H1 (cell line): ENCODE measurements at places on chromosomes 7 and 10. TPM values are rescaled to one million over a fixed set of nuclear protein-coding genes. Genes with fewer than 3 reads are reported as not detected.
A peak's percentile ranks its signal among the peaks of the same experiment; 100 is the strongest.

DNA sequence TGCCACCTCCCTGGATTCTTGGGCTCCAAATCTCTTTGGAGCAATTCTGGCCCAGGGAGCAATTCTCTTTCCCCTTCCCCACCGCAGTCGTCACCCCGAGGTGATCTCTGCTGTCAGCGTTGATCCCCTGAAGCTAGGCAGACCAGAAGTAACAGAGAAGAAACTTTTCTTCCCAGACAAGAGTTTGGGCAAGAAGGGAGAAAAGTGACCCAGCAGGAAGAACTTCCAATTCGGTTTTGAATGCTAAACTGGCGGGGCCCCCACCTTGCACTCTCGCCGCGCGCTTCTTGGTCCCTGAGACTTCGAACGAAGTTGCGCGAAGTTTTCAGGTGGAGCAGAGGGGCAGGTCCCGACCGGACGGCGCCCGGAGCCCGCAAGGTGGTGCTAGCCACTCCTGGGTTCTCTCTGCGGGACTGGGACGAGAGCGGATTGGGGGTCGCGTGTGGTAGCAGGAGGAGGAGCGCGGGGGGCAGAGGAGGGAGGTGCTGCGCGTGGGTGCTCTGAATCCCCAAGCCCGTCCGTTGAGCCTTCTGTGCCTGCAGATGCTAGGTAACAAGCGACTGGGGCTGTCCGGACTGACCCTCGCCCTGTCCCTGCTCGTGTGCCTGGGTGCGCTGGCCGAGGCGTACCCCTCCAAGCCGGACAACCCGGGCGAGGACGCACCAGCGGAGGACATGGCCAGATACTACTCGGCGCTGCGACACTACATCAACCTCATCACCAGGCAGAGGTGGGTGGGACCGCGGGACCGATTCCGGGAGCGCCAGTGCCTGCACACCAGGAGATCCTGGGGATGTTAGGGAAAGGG, 913 bp downstream of the NPY start:
- peaks cover 6% of the 10 kb centered on the region; the same call in 1 of the 2 replicates for H3K36me3 ChIP-seq
- peak overlapping the region; percentile 57 for H3K4me3 ChIP-seq
- H3K27me3 ChIP-seq, result peaks cover 34% of the 10 kb centered on the region
- H3K27ac ChIP-seq, result no peak overlapping the region
- no peak for DNase-seq

ABCB4 gene
- total RNA-seq, result 0.57 and 0.60 TPM in 2 replicates

DNA sequence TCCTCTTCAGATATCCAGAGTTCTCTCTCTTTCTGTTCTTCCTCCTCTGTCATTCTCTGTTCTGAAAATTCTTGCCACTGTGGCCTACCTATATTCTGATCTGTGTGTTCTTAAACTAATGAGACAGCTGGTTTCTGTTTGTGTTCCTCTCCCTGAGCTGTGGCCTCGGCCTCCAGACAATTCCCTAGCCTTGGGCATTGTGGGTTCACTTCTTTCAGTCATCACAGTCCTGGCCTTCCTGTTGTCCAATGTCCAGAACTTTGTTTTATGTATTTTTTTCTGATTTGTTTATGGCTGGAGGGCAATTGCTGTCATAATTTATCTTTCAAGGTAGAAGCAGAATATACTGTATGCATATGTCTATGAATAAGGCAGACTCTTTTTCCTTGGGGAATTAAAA, 173.2 kb upstream of the MTPN start:
- H3K27ac ChIP-seq, result no peak overlapping the region
- no peaks in the 10 kb centered on the region for H3K4me1 ChIP-seq
- H3K36me3 ChIP-seq, result no peaks in the 10 kb centered on the region
- no peaks in the 10 kb centered on the region for H3K27me3 ChIP-seq
- DNase-seq, result no peak

DNA sequence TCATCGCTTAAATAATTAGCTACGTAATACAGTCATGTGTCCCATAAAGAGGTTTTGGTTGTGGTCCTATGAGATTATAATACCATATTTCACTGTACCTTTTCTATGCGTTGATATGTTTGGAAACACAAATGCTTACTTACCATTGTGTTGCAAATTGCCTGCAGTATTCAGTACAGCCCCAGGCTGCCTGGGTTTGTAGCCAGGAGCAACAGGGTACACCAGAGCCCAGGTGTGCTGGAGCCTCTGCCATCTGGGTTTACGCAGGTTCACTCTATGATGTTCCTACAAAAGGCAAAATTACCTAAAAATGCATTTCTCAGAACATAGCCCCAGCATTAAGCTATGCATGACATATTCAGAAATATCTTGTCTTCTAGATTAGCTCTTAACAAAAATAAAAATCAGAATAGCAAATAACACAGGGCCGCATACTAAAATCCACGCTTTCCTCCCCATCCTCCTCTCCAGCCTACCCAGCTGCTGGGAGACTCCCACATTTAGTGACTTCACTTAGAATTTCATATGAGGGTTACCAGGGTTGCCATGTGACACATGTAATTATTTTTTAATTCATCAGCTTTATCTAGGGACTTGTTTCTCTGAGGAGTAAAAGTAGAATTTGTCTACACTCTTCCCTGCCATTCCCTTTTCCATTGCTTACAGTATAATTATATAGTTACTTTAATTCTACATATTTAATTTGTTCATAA, 559.0 kb upstream of the ADARB2 start:
- no peaks in the 10 kb centered on the region for H3K27me3 ChIP-seq
- H3K4me1 ChIP-seq, result no peaks in the 10 kb centered on the region; the same call in 1 of the 2 replicates
- H3K27ac ChIP-seq, result no peak overlapping the region
- no peaks in the 10 kb centered on the region for H3K36me3 ChIP-seq

DNA sequence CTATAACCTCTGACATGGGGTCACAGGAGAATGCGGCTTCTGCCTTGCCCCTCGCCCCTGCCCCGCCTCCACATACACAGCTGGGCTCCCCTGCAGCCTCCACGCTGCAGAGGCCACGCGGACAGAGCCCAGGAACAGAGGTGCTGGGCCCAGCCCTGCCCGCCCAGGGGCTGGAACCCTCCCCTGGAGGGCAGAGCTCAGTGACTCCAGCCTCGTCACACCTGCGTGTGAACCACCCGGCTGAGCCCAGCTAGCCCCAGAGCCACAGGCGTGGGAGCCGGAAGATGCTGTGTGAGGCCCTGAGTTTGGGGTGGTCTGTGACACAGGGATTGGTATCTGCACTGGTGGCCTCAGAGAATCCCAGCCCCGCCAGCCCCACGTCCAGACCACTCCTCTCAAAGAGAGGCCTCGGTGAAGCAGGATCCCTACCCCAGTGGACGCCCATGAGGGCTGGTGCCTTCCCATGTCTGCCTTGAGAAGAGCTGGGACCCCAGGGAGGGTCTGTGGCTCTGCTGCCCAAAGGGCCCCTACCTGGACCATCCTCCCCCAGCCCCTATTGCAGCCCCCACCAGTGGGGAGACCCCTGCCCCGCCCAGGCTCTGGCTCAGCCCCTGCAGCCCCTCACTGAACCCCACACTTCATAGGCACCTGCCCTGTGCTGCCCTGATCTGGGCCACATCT, 8.1 kb upstream of the ADAP1 start:
- H3K4me3 ChIP-seq, result no peak overlapping the region
- peaks cover 14% of the 10 kb centered on the region for H3K4me1 ChIP-seq
- no peak for DNase-seq
- H3K27me3 ChIP-seq, result no peaks in the 10 kb centered on the region

DNA sequence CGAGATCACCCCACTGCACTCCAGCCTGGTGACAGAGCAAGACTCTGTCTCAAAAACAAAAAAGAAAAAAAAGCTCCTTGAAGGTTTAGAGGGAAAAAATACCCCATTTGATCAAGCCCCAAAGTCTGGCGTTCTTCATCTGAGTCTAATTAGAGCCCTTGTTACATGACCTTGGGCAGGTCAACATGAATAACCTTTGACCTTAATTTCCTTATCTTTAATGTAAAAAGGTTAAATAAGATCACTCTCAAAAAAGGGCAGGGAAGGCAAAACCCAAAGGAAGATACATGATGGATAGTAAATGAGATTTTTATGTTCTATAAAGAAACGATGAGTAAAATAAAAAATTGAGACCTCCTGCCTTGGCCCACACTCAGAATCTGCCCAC, 40.3 kb downstream of the SLC37A3 start:
- no peak for DNase-seq
- no peak overlapping the region for H3K27ac ChIP-seq
- no peak overlapping the region for H3K4me3 ChIP-seq

FKBP6 gene
- total RNA-seq, result 0.19 TPM in 1 of 2 replicates, not detected in the other

- no peak for DNase-seq
- H3K27me3 ChIP-seq, result no peaks in the 10 kb centered on the region; the same call in 1 of the 2 replicates
- no peak overlapping the region for H3K27ac ChIP-seq
- no peaks in the 10 kb centered on the region for H3K4me1 ChIP-seq
These were observed 104.5 kb downstream of the CXCL12 start for GRCh38 chr10:44280226-44281014.

- H3K4me1 ChIP-seq, result peaks cover 4% of the 10 kb centered on the region; the same call in 1 of the 2 replicates
- H3K36me3 ChIP-seq, result no peaks in the 10 kb centered on the region
- H3K27ac ChIP-seq, result no peak overlapping the region
- H3K4me3 ChIP-seq, result no peak overlapping the region
- no peak for DNase-seq
These were observed 447.0 kb downstream of the GRID1 start for GRCh38 chr10:85919491-85920021.

- H3K4me3 ChIP-seq, result no peak overlapping the region
- no peaks in the 10 kb centered on the region for H3K36me3 ChIP-seq
- no peaks in the 10 kb centered on the region for H3K27me3 ChIP-seq
- no peaks in the 10 kb centered on the region for H3K4me1 ChIP-seq
These were observed 43.3 kb downstream of the MEOX2 start for GRCh38 chr7:15643000-15643705.

DNA sequence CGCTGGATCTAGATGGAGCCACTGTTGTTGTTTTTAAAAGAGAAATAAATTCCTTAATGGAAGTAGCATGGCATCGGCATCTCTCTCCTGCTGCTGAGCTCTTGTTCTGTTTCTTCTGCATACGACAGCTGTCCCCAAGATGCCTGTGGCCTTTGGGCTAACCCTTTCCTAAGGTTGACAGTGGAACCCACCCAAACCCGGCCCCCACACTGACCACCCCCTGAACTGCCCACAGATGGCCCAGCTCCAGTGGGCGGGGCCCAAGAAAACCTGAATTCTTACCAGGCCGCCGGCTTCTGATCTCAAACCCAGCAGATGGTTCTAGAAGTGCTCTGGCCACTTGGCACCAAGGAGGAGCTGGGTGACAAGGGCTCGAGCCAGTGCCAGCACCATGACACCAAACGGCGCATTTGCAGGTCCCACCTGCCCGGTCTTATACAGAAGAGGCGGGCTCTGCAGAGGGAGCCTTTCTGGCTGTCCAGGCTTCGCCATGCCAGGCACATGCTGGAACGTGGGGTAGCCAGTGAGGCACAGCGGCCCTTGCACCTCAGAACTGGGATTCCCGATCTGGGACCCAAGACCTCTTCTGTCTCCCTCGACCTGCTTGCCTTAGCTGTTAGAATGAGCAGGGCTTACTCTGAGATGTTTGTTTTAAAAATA, 82.7 kb downstream of the RGS10 start:
- no peak overlapping the region for H3K27ac ChIP-seq
- no peak for DNase-seq
- no peaks in the 10 kb centered on the region for H3K4me1 ChIP-seq
- no peak overlapping the region for H3K4me3 ChIP-seq
- no peaks in the 10 kb centered on the region for H3K36me3 ChIP-seq
- H3K27me3 ChIP-seq, result peaks cover 5% of the 10 kb centered on the region

STOX1 gene
- 2.5 and 2.6 TPM in 2 replicates for total RNA-seq

C1QL3 gene
- total RNA-seq, result 1.0 and 1.3 TPM in 2 replicates

ZNF365 gene
- 0.42 and 0.43 TPM in 2 replicates for total RNA-seq

DNA sequence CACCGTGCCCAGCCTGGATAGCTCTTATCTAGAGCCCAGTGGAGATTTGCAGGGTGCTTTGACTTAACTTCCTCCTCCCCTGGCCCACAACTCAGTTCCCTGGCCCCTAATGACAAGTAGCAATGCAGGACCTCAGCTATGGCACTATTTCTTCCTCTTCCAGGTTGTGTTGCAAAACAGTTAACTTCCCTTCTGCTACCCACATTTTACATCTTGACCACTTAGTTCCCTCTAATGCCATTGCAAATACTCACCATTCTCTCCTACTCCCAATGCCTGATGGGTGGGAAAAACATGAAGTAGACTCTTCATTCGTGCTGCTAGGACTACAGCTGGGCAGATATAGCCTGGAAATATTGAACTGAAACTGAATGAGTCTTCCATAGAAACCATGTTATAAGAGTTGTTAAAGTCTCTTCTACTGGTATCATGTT, 39.1 kb upstream of the FGL2 start:
- no peaks in the 10 kb centered on the region for H3K27me3 ChIP-seq
- H3K4me3 ChIP-seq, result no peak overlapping the region

- peaks cover 26% of the 10 kb centered on the region for H3K4me1 ChIP-seq
- H3K27ac ChIP-seq, result no peak overlapping the region
- no peaks in the 10 kb centered on the region for H3K27me3 ChIP-seq
- peak; percentile 49 for DNase-seq
- H3K4me3 ChIP-seq, result no peak overlapping the region
These were observed 49.3 kb downstream of the CFAP46 start for GRCh38 chr10:132893090-132893489.

C10orf67 gene
- total RNA-seq, result 0.11 TPM in 1 of 2 replicates, not detected in the other

DNA sequence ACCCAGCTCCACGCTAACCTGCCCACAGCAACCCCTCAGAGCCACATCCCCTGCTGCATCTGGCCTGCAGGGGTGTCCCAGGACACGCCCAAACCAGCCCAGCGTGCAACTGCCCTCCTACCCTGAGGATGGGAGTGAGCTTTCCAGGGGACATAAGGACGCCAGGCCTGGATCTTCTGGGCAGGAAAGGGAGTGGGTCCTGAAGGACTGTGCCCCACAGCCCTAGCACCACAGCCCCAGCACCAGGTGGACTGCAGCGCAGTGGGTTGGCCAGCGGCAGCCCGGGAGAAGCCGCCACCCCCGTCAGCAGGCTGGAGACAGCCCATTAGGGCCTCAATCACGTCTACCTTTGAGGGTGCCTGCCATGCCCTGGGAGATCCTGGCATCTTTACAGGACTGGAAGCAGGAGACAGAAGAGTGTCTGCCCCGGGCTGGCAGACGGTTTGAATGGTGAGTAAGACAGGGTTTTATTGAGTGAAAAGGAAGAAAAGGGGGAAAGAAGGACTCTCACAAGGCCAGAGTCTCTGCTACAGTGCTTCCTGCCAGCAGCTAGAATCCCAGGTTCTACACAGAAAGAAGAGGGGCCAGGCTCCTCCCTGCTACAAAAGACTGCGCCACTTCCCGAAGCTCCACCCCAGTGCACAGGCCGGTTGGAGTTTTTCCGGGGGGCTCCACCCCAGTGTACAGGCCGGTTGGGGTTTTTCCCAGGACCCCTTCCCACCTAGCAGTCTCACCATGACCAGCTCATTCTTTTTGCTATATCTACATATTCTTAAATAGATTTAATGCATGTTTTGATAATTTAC, 69.8 kb upstream of the KCTD7 start:
- H3K4me3 ChIP-seq, result no peak overlapping the region
- H3K36me3 ChIP-seq, result peaks cover 13% of the 10 kb centered on the region
- H3K27ac ChIP-seq, result 0 out of 2 replicates have a peak overlapping the region, but pooled peaks have one; percentile 20
- DNase-seq, result no peak

GRCh38 chr7:50703654-50704053, 79.0 kb downstream of the GRB10 start:
- no peaks in the 10 kb centered on the region for H3K27me3 ChIP-seq
- no peak overlapping the region for H3K27ac ChIP-seq
- DNase-seq, result no peak
- no peaks in the 10 kb centered on the region; the same call in 1 of the 2 replicates for H3K36me3 ChIP-seq

CWF19L1 gene
- 29.9 and 30.1 TPM in 2 replicates for total RNA-seq
